Activated T-cell treated with anti-CD3 and anti-CD28 coated beads for 48 hours (primary cell): ENCODE measurements at places on chromosomes 1 and 21.

- DNase-seq = no peak
Measured at GRCh38 chr1:111571987-111572386, 47.6 kb upstream of the RAP1A start.

- no peak for DNase-seq
Measured at GRCh38 chr1:44677201-44677766, 2.8 kb downstream of the ARMH1 start.

GRCh38 chr21:38990424-38990794 is 184.7 kb downstream of the ETS2 start:
- DNase-seq = no peak

DNA sequence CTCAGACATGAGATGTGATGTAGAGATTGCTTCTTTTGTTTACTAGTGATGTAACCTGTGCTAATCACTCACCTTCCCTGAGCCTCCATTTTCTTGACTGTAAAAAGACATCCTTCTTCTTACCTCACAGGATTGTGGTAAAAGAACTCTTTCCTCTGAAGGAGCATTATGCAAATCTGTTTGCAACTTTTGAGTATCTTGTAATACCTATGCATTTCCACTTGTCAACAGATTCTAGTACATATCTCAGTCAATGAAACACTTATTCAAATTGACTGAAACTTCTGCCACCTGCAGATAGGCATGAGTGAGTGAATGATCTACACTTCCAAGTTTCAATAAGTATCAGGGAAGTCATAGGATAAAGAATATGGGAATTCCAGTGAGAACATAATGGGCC is 174.7 kb downstream of the HHIPL2 start:
- DNase-seq = no peak

- peak; percentile 71 for DNase-seq
Measured at GRCh38 chr1:225467193-225468020, 39.6 kb upstream of the LBR start.

DNA sequence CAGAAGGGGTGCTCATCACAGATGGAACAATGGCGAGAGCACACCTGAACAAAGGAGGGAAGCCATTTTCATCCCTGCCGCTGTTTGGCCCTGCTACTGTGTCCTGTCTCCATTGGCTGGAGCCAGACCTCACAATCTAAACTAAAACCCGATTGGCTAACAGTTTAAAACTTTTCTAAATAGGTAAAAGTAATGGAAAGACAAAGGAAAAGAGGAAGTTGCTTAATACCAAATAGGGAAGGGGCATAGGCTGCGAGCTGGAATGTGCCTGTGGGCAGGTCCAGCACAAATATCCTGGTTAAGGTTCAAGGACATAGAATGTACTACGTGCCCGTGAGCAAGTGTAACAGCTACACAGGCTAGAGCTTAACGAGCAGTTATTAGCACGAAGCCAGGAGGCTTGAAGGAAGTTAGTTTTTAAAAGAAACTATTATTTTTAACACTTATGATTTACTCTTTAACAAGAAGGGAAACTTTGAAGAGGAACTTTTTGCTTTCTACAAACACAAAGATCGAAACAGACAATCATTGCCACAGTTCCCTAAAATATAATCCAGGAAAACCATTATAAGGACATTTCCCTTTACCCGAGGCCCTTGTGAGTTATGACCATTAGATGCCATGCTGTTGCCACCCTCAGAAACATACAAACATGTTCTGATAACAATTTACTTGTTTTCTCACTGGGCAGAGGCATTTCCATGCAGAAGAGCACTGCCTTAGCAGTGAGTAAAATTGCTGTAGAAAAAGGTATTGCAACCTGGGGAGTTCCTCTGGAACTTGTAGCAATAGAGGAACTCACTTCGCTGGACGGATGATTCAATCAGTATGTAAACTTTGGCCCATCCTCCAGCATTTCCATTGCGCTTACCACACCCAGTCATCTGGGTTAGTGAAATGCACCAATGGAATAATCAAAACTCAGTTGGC is 4.8 kb upstream of the PTTG1IP start:
- DNase-seq = no peak

- DNase-seq = no peak
Measured at GRCh38 chr1:26419494-26419893, 8.9 kb downstream of the LIN28A start.

DNA sequence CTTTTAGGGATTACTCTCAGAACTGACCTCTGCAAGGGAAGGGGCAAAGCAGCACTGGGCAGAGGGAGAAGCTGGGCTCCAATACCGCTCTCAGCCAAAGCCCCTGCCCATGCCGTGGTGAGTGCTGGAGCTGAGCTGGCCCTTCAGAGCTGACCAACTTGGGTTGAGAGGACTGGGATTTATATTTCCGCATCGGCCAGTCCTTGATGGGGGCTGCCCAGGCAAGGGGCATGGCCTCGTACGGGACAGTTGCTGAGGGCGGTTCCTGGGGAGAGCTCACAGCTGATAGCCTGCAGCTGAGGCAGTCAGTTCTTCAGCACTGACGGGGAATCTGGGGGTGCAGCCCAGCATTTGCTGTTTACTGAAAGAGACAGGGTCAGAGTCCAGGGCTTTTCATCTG is 8.0 kb downstream of the HUNK start:
- DNase-seq = no peak

GRCh38 chr1:115337633-115338456 is at the start of gene NGF:
NGF (minus strand) TSS chr1:115338249; CDS start chr1:115286795, 51,454 bp downstream.
- DNase-seq = no peak

GRCh38 chr21:36908260-36908908 is 58.1 kb downstream of the HLCS start:
- no peak for DNase-seq

- no peak for DNase-seq
Measured at GRCh38 chr1:218863987-218864386, 309.7 kb upstream of the LYPLAL1 start.

GRCh38 chr1:50348449-50349241 is 74.6 kb downstream of the DMRTA2 start:
- DNase-seq = peak; percentile 15

DNA sequence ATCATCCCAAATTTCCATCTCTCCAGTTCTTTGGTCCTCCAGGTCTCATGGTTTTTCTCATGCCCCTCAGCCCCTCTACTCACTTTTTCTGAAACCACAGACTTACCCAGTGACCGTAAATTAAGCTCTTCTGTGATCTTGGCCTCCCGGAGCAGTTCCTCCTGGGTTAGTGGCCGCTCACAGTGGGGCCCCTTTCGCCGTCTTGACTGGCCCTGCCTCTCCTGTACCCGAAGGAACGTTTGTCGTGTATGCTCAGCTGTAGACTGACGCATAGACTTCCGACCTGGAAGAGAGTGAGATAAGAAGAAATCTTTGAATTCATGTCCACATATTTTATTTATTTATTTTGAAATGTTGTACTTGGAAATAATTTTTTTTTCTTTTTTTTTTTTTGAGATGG is 5.8 kb downstream of the VPS72 start:
- no peak for DNase-seq

- DNase-seq = no peak
Measured at GRCh38 chr1:31549809-31550620, 26.3 kb upstream of the TINAGL1 start.

DNA sequence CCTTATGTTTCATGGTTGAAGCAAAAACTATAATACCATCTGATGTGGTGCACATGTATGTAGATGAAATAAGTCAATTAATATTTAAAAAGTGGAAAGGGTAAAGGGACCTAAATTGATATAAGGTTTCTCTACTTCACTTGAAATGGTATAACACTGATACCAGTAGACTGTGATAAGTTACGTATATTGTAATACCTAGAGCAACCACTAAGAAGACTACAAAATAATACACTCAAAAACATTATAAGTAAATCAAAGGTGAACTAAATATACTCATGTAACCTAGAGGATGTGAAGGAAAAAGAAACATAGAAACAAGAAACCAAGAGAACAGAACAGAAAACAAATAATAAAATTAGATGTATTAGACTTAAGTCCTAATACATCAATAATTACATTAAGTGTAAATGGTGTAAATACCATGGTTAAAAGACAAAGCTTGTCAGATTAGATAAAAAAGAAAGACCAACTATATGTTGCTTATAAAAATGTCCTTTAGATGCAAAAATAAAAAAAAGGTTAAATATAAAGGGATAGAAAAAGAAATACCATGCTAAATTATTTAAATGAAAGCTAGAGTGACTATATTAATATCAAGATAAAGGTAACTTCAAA is 118.8 kb downstream of the LRRC7 start:
- no peak for DNase-seq

DNA sequence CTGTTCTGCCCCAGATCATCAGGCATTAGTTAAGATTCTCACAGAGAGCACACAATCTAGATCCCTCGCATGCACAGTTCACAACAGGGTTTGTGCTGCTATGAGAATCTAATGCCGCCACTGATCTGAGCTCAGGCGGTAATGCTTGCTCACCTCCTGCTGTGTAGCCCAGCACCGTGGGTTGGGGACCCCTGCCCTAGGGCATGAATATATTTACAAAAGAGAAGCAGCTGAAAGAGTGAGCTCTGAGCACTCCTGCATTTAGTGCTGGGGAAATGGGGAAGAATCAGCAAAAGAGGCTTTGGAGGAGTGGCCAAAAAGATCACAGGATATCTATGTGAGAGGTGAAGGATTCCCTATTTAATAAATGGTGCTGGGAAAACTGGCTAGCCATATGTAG is 5.6 kb downstream of the CFAP57 start:
- no peak for DNase-seq

DNA sequence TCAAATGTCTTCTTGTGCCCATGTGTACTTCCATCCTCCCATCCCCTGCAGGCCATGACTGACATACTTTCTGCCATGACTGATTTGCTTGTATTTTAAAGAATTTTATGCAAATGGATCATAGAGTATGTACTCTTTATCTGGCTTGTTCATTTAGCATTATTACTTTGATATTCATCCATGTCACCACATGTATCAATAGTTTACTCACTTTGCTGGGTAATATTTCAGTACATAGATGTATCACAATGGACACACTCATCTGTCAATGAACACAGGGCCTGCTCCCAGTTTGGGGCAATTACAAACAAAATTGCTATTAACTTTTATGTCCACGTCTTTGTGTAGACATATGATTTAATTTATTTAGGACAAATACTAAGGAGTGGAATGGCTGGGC is 259.1 kb downstream of the SDCCAG8 start:
- DNase-seq = no peak

DNA sequence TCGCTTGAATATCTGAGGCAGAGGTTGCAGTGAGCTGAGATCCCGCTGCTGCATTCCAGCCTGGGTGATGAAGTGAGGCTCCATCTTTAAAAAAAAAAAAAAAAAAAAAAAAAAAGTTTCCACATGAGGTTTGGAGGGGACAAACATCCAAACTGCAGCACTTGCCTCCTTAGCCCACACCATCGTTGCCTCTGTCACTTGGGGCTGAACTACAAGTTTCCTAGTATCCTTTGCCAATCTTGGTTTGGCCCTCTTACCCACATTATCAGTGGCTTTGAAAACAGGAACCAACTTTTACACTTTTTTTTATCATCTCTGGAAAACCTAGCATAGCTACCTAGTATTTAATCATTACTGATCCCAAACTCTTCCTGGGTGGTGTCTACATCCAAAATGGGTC is 59.2 kb downstream of the CLSTN1 start:
- DNase-seq = no peak

DNA sequence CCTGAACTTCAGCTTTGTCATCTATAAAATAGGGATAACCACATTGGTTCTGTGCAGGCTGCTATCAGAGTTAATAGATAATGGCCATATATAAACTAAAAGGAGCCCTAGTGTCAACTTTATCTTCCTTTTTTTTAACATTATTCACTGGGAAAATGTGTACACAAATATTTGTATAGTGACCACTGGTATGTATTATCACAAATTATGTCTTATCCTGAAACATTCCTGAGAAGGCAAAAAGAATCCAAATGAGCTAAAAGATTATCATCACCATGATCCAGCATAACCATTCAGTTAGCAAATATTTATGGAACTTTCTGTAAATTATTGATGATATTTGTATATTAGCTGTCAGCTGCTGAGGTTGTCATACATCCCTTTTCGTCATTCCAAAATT is 16.6 kb downstream of the ANGPTL3 start:
- DNase-seq = no peak

DNA sequence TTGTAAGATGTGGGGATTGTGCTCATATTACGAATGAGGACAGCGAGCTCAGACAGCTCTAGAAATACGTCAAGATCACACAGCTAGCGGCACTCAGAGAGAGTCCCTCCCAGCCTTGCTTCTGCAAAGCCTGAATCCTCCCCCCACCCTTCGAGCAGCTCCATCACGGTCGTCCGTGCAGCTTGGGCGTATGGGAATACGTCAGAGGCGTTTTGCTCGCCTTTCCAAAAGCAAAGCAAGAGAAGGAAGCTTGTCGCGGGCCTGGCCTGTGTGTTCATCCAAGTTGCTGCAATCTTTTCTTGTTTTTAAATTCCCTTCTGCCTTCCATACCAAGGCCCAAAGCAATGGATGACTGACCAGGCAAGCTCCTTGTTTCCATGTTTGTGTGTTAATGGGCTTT is 125.5 kb upstream of the IRF2BP2 start:
- DNase-seq = no peak

GRCh38 chr1:222749927-222750326 is 12.9 kb downstream of the FAM177B start:
- DNase-seq = no peak

DNA sequence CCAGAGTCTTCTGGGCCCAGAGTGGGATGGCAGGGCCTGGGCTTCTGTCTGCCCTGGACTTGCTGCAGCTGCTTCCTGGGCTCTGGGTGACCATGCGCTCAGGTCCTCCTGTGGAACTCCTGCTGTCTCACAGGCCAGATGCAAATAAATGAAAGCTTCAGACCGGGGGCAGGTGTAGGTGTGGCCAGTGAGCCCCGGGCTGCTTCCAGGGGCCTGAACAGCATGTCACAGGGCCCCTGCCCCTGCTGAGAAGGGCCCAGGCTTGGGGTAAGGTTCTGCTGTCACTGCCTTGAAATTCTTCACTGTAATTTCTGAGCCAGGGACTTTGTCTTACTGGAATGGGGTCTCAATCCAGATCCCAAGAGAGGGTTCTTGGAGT is 2.5 kb upstream of the PKNOX1 start:
- DNase-seq = no peak

DNA sequence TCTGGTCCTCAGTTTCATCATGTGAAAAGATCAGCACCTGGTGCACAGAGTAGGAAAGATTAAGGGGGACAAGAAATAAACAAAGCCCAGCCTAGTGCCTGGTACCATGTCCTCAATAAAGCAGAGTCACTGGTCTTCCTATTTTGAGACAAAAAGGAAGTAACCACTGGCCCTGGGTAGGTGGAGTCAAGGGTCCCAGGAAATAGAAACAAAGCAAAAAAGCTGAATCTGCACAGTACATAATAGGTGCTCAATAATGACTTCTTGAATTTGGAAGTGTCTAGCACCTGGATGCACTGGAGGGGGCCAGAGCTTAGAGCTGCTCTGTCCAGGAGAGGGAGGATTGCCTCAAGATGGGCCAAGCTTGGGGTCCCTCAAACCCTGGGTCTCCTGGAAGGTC is 1.9 kb upstream of the EPHB2 start:
- DNase-seq = no peak

DNA sequence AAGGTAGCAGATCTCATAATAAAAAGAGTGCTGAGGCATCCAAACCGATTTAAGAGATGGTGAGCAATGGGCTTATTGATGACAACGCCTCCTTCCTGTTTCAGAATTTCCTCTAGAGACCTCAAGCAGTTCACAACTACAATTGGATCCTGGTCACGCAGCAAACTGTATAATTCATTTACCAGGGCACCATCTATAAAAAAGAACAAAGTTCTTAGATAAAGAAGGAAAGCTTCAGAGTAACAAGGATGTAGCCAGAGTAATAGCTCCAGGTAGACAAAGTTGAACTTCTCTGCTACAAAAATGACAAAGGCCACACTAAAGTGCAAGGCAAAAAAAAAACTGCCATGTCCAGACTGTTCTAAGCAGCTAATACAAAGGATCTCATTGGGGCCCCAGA is 3.4 kb downstream of the AP4B1 start:
- no peak for DNase-seq

- DNase-seq = no peak
Measured at GRCh38 chr1:52673513-52673912, 24.6 kb downstream of the COA7 start.
